ENCODE measurements at places on chromosomes 11 and 22.
A peak's percentile ranks its signal among the peaks of the same experiment; 100 is the strongest.

GRCh38 chr11:133776671-133777367, 68.5 kb downstream of the SPATA19 start:
- no peak for DNase-seq

- DNase-seq, result peak; percentile 72
Observed at GRCh38 chr22:38051900-38052862, 5.0 kb upstream of the PICK1 start.

GRCh38 chr22:35312198-35313059, 12.7 kb downstream of the TOM1 start:
- DNase-seq, result no peak

- DNase-seq, result no peak
Observed at GRCh38 chr11:117794772-117795629, 2.0 kb downstream of the DSCAML1 start.

DNA sequence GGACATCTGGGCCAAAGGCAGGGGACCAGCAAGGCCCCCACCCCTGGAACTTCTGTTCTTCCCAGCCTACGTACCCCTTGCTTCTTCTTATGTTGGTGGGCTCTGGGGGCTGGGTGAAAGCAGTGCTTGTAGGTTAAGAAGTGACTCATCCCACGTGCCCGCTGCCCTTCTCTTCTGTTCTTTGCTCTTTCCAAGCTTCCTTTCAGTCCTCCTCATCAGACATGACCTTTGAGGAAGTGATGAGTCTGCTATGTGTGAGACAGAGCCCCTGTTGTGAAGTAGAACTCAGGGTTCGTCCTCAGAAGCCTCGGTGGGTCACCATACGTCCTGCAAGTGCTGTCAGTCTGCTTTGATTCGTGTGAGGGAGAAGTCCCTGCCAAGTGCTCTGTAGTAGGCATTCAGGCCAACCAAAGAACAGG, 12.7 kb downstream of the MED15 start:
- DNase-seq, result no peak

DNA sequence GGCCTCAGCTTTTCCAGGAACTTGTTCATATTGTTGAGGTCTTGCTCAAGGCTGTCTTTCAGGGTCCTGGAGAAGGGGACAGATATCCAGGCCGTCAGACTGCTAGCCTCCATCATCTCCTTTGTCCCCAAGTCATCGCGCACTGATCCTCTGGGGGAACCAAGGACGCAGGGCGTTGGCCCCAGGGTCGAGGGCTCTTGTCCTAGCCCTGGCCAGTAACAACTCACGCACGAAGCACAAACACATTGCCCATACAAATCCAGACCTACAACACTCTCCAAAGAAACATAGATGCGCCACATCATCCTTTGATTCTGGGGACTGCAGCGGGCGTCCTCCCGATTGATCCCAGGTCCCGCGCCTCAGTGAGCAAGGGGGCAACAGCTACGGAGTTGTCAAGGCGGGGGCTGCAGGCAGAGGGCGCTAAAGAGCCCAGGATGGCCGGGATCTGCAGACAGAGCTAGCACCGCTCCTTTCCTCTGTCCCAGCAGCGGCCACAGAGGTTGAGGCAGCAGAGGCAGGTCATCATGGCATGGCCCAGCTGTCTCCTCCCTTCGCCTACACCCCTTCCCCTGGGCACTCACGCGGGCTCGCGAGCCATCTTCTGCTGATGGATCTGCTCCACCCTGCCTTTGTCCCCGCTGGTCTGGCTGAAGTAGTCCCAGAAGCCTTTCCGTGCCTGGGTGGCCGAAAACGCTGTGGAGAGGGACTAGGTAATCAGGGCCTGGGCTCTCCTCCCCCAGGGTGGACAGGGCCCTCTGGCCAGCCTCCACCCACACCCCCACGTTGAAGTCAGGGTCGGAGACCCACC, 472 bp downstream of the APOA5 start:
- DNase-seq, result peak; percentile 93

DNA sequence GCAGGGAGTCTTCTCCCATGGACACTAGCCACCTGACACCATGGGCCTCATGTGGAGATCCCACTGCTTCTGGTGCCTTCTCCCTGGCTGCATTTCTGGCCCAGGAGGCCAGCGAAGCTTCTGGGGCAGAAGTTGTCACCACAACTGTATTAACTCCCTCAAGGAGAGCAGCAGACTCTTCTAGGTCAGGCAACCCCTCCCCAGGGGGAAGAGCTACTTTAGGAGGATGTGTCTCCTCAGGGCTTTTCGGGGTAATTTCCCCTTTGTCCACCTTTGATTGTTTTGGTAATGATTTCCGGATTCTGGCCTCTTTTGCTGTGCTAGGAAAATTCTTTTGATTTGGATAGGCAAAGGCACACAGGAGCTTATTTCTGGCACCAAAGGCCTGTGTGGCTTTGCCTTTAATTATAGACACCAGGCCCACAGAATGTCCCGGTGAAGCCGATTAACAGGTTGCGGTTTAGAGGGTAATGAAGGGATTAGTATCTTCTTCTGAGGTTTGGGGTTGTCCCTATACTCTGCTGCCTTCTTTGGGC, 8.9 kb upstream of the UCP2 start:
- DNase-seq, result no peak

DNA sequence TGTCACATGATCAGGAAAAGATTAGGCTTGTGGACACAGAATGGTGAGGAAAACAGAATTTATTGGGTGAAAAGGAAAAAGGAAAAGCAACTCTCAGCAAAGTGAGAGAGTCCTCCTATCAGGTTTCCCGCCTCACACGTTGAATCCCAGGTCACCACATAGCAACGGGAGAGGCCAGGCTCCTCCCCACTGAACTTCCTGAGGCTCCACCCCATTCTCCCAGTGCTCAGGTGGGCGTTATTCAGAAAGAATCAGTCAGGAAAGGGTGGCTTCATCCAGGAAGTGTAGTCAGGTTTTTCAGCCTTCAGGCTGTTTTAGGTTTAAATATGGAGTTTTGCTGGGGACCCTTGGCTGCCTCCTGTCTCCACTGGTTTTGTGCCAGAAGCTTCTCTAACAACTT, 66.9 kb downstream of the SPON1 start:
- no peak for DNase-seq

DNA sequence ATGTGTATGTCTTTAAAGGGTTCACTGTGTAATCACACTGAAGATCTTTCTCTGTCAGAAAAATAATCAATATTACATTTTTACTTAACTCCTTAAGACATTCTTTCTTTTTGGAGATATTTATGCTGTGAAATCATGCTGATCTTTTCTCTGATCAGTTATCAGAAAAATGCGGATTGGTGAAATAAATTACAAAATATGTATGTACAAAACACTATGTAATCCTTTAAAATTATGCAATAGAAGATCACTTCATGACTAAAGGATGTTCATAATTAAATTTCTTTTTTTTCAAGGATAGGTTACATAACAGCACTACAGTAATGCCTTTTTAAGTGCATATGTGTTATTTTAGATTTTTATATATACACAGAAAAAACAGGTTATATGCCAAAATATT, 24.7 kb downstream of the BTBD10 start:
- DNase-seq, result no peak

- no peak for DNase-seq
Observed at GRCh38 chr11:46336563-46337180, 10.6 kb upstream of the DGKZ start.

- no peak for DNase-seq
Observed at GRCh38 chr11:17873586-17873985, 139.0 kb downstream of the KCNC1 start.

DNA sequence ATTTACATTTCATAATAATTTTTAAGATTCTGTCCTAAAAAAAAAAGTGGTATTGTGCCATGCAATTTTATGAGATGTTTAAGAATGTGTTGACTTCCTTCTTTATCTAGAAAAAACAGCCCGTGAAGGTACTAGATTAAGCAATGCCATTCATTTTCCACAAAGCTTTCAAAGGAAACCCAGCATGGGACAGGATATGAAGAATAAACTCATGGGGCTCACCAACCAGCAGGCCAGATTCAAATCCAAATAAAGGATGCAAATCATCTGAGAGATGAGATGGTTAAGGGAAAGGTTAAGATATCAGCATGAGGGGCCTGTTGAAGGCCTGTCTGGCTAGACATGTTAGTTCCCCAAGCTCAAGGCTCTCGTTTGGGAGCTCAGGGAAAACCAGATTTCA, 199.1 kb downstream of the SWAP70 start:
- no peak for DNase-seq

GRCh38 chr11:73314117-73314961, 6.3 kb downstream of the ARHGEF17 start:
- no peak for DNase-seq

DNA sequence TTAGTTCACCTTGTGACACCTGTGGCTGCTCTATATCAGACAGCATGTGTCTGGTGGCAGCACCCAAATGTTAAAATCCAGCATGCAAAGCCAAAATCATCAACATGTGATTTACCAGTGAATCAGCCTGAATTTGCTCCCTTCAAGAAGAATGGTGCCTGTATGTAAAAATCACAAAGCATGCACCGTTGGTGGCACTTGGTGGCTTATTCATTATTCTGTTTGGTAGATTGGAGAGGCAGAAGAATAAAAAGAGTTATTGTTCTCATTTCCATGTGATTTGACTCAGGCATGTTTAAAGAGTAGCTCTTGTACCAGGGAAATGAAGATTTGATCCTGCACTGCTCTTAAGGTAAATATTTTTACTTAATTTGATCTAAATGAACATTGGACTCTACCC, 143.9 kb upstream of the MPPED2 start:
- no peak for DNase-seq

DNA sequence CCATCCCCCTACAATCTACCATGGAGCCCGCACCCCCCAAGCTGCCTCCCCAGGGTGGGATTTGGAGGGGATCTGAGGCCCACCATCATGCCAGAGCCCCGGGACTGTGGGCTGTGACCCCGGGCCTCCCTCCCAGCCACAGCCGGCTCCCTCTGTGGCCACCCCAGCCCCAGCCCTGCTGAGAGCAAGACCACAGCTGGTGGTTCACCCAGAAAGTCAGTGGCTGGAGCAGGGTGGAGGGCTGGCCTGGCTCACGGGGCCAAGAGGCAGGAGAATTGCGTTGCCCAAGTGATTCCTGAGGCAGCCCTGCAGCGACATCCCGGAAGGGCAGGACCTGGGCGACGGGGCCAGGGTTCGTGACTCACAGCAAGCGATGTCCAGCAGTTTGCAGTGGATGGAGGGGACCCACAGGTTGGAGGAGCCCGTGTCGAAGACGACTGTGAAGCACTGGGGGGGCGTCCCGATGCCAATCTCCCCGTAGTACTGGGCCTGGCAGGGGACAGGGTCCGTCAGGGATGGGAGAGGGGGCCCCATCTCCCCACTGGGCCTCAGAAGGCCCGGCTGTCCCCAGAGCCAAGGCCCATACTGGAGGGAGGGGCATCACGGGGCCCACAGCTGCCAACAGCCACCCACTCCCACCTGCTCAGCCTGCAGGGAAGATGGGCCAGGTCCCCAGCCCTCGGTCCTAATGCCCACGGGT, 4.4 kb downstream of the CTSD start:
- no peak for DNase-seq

DNA sequence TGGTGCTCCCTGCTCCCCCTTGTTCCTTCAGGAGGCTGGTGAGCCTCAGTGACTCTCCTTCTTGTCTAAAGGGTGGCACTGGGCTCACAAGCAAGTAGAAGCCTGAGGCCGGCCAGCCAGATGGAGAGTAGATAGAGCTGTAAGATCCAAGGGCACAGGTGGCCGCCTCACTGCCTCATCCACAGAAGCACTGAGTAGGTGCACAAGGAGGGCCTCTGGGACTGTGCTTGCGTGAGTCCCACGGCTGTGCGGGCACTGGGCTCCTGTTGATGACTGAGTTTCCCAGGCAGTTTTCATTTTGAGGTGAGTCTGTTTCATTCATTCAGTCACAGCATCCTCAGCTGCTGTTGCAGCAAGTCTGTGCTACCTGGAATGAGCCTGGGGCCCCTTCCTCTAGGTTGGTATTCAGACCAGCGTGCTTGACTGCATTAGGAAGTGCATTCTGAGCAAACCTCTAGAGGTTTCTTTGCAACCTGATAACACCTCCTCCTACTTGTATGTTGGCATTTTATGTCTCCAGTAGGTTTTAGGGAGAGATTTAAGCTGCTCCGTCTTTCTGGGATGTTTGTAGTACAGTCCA, 184.0 kb downstream of the TBC1D22A start:
- no peak for DNase-seq

DNA sequence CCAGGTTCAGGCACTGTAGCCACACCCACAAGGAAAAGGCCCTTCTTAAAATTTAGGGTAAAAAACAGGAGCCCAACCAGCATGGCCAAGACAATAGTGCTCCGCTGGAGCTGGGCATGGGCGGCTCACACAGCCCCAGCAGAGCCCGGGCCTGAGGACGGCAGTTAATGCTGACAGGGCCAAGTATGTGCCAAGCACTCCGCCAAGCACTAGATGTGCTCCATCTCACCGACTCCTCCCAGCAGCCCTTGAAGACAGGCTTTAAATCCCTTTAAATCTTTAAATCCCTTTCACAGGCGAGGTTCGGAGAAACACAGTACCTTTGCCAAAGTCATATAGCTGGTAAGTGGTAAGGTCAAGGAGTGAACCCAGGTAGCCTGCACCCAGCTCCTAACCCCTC, 4.8 kb downstream of the ARFGAP2 start:
- peak; percentile 85 for DNase-seq

DNA sequence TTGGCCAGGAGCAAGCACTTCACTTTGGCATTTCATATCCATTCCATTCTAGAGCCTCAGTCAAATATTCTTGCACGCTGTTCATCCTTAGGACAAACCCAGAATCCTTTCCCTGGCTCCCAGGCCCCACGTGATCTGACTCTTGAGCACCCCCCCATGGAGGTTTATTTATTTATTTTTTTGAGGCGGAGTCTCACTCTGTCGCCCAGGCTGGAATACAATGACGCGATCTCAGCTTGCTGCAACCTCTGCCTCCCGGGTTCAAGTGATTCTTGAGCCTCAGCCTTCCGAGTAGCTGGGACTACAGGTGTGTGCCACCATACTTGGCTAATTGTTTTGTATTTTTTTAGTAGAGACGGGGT, 12.7 kb upstream of the TSGA10IP start:
- no peak for DNase-seq

DNA sequence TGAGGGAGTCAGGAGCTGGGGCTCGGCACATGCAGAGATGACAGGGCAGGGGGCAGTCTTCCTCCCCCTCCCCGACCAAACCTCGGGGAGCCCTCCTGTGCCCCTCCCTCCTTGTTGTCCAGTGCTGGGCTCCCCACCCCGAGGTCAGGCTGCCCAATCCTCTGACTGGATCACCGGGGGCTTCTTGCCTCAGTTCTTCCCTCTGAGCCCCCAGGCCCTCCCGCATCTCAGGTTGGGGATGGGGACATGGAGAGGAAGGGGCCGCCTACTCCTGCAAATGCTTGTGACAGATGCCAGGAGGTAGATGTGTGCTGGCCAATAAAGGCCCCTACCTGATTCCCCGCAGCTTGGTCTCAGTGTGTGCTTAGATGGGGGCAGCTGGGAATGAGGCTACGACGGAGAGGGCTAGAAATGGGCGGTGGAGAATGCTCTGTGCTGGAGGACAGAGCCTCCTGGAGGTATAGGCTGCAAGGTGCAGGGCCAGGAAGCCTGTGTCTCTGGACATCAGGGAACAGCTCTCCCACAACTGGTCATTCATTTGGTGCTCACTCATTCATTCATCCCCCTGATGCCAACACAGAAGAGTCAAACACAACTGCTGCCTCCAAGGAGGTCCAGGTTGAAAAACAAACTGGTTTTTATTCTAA, 8.4 kb downstream of the RHBDD3 start:
- no peak for DNase-seq

GRCh38 chr22:23203452-23204124, 23.3 kb downstream of the BCR start:
- DNase-seq, result no peak

Measured in D721Med (cell line).